ENCODE measurements at places on chromosomes 16 and 17.
A peak's percentile ranks its signal among the peaks of the same experiment; 100 is the strongest.

DNA sequence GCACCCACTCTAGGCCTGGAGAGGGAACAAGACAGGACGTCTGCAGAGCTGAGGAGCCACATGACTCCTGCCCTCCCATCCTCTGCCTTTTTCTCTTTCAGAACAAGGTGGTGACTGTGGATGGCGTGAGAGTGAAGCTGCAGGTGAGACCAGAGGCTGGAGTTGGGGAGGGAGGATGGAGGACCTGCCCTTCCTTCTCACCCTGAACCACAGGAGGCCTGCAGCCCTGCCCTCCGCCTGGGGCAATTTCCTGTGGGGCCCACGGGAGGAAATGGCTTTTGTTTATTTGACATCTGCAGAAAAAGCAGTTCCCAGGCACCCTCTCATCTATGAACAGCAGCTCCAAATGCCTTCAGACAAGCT, 5.1 kb downstream of the RAB37 start:
- DNase-seq = peak; percentile 59

DNA sequence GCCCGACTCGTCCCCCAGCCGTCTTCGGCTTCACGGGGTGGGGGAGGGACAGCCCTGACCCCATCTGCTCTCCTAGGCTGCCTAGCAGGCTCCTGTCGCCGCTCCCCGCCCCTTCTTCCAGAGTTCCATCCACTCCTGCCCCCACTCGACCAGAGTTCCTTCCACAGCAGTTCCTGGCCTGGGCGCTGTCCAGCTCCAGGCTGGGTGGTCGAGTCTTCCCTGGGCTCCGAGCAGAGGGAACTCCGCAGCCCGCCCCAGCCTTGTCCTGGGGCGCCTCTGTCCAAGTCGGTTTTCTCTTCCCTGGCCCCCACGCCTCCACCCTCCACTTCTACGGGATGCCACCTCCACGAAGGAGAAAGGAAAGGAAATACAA, 1.4 kb downstream of the PYY start:
- no peak for DNase-seq

GRCh38 chr17:76872221-76872873, 4.1 kb downstream of the MGAT5B start:
- no peak for DNase-seq

GRCh38 chr16:67917852-67918236, 13.8 kb downstream of the CTRL start:
- no peak for DNase-seq

DNA sequence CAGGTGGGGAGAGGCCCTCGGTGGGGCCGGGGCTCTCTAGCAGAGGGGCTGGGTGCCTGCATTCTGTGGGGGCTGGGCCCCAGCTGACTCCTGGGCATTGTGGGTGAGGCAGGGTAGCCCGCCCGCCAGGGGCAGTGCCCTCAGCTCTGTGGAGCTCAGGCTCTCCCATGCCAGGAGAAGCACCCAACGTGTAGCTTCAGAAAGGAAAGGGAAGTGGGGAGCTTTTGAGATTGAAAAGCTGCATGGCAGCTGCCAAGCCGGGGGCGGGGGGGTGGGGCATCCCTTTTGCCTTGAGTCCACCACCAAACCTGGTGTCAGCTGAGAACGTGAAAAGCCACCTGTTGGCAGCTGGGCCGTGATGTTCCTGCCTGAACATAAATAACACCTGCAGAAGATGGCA, 192.1 kb upstream of the CIBAR2 start:
- DNase-seq = no peak

- no peak for DNase-seq
These were observed 260.8 kb upstream of the TNRC6C start for GRCh38 chr17:77697480-77698400.

DNA sequence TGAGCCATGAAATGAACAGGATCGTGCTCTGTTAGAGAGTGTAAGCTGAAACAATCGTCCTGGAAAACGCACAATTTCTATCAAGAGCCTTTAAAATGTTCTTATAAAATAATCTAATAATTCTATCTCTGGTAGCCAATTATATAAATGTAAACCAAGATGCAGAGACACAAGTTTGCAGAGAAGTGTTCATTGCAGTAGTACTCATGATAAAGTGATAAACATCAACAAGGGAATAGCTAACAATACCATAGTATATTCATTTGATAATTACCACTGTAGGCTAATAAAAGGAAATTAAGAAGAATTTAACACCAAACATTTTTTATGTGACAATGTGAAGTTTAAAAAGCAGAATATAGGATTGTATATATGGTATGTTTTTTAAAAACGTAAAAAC, 12.4 kb downstream of the NACA2 start:
- no peak for DNase-seq

DNA sequence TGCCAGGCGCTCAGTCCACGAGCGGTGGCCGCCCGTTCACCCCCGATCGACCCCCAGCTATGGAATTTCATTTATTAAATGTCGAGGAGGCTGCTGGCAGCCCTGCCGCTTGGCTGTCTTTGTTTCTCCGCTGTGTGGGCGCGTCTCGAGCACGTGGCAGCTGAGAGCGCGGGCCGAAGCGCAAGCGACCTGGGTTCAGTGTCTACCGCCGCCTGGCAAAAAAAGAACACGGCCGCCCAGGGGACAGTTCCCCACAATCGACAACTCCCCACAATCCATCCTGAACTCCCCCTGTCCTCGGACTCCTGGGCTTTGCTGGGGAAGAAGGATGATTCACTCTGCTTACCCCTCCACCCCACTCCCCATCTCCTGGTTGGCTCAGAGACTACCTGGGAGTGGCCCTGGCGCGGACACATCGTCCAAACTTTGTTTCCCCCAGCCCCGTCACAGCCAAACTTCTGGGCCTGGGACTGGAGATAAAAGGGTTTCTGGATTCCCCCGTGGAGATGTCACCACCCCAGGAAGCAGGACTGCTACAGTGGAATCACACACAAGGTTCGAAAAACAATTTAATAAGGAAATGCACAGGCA, 1.7 kb upstream of the ANKRD13B start:
- no peak for DNase-seq

GRCh38 chr17:75631353-75631752, 1.9 kb upstream of the SMIM5 start:
- DNase-seq = no peak

DNA sequence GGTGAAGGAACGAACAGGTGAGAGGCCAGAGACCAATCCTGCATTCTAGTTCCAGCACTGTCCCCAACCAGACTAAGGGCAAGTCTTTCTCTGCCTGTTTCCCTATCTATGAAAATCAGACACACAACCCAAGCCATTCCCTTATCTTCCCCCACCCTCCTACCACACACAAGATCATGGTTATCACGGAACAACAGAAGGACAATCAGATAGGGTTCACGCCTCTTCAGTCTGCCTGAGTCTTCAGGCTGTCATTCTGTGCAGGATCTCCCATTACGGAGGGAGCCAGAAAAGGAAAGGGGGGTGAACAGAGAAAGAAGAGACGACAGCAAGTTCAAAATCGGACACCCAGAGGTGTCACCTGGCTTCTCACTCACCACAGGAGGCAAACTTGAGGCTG, 11.1 kb downstream of the TLE7 start:
- DNase-seq = no peak

DNA sequence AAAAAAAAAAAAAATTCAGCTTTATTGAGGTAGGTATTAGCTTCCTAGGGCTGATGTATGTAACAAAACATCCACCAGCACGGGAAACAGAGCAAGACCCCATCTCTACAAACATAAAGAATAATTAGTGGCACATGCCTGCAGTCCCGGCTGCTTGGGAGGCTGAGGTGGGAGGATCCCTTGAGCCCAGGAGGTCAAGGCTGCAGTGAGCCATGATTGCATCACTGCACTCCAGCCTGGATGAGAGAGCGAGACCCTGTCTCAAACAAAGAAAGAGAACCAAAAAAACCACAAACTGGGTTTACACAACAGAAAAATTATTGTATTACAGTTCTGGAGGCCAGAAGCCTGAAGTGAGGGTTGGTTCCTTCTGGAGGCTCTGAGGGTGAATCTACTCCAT, 4.0 kb upstream of the MMP25 start:
- no peak for DNase-seq

DNA sequence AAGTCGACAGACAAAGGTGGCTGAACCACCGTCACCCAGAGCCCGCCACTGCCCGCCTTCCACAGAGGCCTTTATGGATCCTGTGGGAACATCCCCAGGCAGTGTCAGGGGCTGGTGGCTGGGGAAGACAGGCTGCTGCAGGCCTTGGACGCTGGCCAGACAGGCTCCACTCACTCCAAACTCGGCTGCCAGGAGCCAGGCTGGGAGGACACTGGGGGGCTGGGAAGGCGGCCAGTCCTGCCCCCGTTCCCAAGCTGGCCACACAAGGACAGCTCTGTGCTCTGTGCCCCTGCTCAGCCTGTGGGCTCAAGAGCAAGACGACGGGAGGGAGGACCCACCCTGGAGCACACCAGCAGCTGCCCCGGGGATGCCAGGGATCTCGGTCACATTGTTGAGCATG, 7.6 kb upstream of the LCAT start:
- DNase-seq = no peak

- no peak for DNase-seq
These were observed 39.4 kb upstream of the MRC2 start for GRCh38 chr17:62588109-62588508.

DNA sequence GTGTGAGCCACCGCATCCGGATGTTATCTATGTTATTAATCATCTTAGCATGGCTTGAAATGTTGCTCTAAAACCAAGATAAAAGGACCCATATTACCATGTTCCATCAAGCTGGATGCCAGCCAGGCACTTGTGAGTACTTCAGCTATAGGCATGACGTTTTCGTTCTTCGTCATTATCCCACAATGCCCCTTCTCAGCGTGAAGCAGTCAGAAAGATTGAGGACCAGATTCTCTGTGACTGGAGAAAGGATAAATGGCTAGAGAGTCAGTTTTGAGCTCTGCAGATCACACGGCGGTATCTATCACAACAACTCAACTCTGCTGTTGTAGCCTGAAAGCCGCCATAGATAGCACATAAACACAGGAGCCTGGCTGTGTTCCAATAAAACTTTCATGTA, 29.8 kb upstream of the LCMT1 start:
- DNase-seq = no peak

GRCh38 chr17:19799796-19800195, 51.7 kb upstream of the ALDH3A1 start:
- no peak for DNase-seq

GRCh38 chr16:30663038-30663437, 4.8 kb downstream of the FBRS start:
- no peak for DNase-seq

DNA sequence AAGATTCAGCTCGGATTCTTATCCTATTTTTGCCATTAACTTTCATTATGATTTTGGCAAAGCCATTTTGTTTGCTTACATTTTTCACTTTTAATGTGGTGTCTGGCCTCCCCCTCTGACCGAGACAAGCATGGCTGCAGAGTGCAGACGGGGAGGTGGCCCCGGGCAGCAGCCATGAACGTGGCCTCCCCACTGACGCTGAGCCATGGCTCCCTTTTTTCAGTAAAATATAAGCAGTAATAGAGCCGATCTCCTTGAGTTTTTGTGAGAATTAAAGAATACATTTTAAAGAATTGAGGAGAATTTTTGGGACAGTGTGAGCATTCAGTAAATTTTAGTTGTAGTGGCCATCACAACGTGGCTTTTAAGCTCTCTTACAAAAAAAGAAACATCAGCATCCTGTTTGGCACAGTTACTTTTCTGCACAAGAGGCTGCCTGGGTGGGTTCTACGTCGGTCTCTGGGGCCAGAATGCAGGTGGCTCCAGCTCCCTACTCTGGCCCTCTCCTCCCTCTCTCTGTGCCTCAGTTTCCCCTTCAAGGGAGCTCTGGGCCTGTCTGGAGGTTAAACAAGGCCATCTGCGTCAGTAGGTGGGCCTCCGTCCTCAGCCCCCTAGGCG, 68.8 kb upstream of the ZNF750 start:
- DNase-seq = no peak

- no peak for DNase-seq
These were observed 110.3 kb upstream of the CDC42EP4 start for GRCh38 chr17:73422121-73422520.

GRCh38 chr17:38578229-38579082, 27.3 kb downstream of the SRCIN1 start:
- DNase-seq = no peak

- no peak for DNase-seq
These were observed 2277.1 kb downstream of the TP53TG3F start for GRCh38 chr16:35736546-35736945.

GRCh38 chr16:87789437-87790291, 23.9 kb upstream of the KLHDC4 start:
- DNase-seq = no peak

- no peak for DNase-seq
These were observed 102.0 kb upstream of the HAS3 start for GRCh38 chr16:69003500-69003899.

DNA sequence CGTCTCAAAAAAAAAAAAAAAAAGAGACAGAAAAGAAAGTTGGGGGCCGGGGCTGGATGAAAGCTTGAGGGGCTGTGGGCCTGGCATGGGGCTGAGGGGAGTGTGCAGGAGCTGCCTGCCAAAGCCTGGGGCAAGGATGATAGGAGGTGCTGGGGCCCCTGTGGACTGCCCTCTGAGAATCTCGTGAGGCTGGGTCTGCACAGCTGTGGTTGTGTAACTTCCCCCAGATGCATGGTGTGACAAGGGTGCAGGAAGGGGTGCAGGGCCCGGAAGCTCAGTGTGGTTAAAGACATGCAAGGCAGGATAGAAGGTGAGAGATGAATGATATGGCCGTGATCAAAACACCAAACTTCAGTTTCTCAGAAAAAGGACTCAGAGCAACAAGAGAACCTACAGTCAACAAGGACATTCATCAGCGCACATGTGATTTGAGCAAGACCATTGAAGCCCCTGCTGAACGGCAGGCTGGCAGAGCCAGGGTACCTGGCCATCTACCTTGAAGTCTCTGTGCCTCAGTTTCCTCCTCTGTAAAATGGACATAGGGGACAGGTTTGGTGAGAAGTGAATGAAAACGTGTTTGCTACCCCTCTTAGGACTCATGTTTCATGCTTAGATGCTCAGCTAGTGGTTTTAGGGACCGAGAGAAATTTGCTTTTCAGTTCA, 9.6 kb downstream of the IL32 start:
- DNase-seq = peak; percentile 88

- DNase-seq = peak; percentile 24
These were observed 83.6 kb downstream of the IRF8 start for GRCh38 chr16:85982563-85982939.

GRCh38 chr16:83935005-83935857, 17.8 kb upstream of the OSGIN1 start:
- DNase-seq = no peak

- no peak for DNase-seq
These were observed 30.6 kb downstream of the METRNL start for GRCh38 chr17:83109793-83110645.

DNA sequence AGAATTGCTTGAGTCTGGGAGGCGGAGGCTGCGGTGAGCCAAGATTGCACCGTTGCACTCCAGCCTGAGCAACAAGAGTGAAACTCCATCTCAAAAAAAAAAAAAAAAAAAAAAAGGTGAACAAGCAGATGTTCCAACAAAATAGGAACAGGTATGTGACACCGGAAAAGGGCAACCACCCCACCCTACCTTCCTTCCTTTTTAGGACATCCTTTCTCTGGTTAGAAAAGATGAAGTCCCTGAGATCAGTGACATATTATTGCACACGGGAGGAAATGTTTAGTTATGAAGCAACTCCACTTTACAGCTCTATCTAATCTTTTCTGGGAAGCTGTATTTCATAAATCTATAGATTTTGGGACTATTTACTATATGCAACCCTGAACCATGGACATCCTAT, 114.2 kb upstream of the MON1B start:
- no peak for DNase-seq

GRCh38 chr16:25691519-25692091, at the start of gene HS3ST4:
Gene HS3ST4, plus strand, starts transcription at chr16:25691959.
- DNase-seq = no peak

GRCh38 chr16:65621640-65622039, 499.8 kb upstream of the CDH11 start:
- no peak for DNase-seq

GRCh38 chr16:66604376-66605176, at the start of gene CMTM3:
Gene CMTM3, plus strand, starts transcription at chr16:66604704. Its CDS starts 102 bp downstream, at chr16:66604806.
- peak; percentile 76 for DNase-seq

All from CD4-positive, alpha-beta T cell treated with Interleukin-12 subunit alpha and Interleukin-12 subunit beta, for 1 hour (primary cell).